Ascending aorta (tissue), 2 donors: ENCODE measurements at places on chromosomes 13 and 19.

DNA sequence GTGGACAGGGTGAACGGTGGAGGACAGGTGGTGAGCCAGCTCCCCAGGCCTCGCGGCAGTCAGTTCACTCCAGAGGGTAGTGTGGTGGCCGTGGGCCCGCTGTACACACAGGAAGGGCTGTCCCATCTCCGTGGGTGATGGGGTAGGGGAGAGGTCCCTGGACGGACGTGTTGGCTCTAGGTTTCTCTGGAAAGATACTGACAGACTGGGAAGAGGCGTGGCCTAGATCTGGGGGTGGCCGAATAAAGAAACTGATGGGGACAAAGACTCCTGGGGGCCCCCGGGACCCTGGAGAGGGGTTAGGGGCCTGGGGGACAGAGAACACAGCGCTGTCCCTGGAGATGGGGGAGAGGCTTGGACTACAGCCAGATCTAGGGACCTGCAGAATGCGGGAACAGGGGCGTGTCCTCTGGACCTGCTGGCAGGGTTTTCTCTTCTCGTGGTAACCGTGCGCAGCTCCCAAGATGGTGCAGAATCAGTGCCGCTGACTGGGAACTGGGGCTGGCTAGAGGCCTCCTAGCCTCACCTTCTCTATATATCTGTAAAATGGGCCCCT lies 4.0 kb upstream of the PRAM1 start:
- DNase-seq: no peak

DNA sequence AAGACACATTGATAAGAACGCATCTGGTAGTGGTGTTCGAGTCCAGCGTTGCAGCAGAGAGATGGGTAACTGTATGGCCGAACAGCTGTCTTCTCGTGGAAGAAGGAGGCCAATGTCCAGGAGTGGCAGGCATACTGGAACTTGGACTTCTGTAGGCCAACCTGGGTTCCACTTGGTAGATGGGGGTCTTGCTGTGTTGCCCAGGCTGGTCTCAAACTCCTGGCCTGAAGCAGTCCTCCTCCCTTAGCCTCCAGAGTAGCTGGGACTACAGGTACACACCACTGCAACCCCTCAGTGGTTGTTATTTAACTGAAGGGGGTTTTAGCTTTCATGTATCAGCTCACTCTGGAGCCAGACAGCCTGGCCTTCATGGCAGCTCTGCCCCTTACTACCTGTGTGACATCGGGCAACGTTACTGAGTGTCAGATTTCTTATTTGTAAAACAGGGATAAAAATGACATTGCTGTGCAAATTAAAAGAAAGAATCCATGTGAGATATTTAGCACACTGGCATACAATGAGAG lies 2.4 kb upstream of the UQCRFS1 start:
- no peak for DNase-seq

- DNase-seq: no peak
These were observed 332.4 kb downstream of the LIG4 start for GRCh38 chr13:107882708-107883560.

- no peak for DNase-seq
These were observed 1.3 kb downstream of the ICAM5 start for GRCh38 chr19:10290876-10291553.

DNA sequence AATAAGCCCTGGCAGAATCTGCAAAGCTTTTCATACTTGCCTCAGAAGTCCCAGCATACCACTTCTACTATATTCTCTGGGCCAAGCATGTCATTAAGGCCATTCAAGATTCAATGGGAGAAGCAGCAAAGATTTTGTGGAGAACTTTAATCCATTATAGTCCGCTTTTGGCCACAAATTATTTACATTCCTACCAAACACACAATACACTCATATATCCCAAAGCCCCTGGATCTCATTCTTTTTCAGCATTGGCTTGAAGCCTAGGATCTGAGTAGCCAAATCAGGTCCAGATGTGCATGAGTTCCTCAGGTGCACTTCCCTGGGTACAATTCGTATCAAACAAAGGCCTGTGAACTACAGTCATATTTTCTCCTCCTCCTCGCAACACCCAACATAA lies 203.4 kb downstream of the NDFIP2 start:
- DNase-seq: no peak

DNA sequence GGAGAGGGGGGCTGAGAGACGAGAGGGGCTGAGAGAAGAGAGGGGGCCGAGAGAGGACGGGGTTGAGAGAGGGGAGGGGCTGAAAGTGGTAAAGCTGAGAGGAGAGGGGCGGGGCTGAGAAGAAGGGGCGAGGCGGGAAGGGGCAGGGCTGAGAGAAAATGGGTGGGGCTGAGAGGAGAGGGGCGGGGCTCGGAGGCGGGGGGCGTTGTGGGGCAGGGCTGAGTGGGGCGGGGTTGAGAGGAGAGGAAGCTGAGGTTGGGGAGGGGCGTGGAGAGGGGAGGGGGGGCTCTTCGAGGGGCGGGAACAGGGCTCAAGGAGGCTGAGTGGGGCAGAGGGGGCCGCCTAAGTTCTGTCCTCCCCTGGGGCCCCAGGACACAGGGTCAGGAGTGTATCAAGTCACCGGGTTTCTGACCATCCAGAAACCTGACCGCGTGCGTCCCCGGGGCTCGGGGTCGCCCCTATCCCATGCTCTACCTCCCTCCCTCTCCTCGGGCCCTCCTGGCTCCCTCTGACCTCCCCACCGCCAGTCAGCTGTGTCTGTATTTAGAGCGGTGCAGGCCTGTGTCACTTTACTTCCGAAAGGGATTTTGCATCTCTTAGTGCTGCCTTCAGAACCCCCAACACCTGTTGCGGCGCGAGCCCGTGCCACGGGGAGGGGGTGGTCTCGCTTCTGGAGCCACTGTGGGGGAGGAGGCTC lies 38.6 kb upstream of the SEMA6B start:
- no peak for DNase-seq

DNA sequence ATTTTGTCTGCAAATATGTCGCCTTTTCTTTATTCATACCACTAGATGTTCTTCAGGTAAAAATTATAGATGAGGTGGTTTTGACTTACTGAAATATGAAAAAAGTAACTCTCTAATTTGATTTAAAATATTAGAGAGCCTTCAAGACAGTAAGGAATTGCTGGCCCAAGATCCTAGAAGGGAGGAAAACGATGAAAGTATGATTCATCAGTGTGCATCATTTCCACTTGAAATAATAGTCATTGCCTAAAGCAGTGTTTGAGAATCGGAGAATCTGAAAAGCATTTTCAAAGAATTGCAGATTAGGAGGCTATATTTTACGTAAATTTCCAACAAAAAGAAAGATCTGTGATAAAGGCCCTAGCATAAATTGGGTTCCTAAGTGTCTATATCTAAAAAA lies 1707.9 kb upstream of the PRR20A start:
- no peak for DNase-seq

GRCh38 chr13:30305456-30305970 lies 1.8 kb downstream of the KATNAL1 start:
- no peak for DNase-seq

DNA sequence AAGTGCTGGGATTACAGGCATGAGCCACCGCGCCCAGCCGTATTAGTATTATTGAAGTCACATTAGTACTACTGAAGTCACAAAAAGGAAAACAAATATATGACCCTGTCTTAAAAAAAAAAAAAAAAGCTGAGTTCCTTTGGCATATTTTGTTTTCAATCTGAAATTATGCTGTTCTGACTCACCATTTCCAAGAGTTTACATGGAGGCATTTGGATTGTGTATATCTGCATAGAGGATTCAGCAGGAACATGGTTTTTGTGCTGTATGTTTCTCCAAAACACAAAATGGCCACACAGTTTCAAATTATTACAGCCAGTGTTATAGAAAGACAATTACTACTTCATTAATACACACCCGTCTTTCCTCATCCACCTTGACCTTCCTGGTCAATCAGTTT lies 103.5 kb upstream of the TSC22D1 start:
- DNase-seq: no peak

DNA sequence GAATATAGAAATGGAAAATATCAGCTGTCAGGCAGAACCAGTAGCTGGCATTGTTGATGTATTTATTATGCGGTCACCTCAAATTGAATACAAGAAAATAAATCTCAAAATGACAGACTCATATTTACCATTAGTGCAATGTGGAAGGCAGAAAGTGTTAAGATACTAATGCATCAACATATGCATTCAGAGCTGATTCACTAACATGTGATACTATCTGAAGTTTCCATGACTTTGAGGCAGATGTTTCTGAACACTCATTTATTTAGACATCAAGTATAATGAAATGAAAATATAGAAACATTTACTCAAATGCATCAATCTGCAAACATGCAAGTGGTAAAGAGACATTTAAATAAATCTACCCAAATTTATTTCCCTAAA lies 474.2 kb upstream of the SLC10A2 start:
- DNase-seq: no peak

GRCh38 chr19:18496167-18496979 lies 25.5 kb downstream of the ELL start:
- DNase-seq: no peak

DNA sequence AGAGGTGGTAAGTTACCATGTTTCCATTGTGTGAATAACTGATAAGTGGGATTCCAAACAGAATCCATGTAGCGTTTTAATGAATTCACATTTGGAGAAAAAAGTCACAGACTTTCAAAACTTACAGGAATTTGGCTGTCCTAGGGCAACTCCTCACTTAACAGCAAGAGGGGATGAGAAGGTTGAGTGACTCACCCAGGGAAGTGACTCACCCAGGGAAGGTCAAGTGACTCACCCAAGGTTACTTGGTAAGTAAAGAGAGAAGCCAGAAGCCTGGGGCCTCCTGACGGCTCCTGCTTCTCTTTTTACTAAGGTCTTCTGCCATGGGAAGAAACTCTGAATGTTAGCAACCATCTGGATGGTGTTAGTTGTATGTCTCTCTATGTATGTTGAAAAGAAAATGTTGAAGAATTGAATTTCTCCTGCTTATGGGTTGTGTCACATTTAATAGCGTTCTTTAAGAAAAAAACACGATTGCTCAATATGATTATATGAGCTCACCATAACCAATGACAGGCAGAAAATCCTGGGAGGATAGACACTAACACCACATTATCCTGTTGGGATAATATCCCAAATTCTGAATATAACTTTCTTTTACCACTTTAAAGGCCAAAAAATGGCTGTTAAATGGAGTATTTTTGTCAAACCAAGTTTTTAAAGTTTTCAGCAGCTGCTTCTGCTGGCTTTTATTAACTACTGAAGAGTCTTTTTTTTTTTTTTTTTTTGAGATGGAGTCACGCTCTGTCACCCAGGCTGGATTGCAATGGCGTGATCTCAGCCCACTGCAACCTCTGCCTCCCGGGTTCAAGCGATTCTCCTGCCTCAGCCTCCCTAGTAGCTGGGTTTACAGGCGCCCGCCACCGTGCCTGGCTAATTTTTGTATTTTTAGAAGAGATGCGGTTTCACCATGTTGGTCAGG lies 195.6 kb downstream of the GGACT start:
- peak; percentile 93 for DNase-seq
